Caco-2 (cell line): ENCODE measurements at places on chromosomes 2 and 18. TPM values are rescaled to one million over a fixed set of nuclear protein-coding genes. Genes with fewer than 3 reads are reported as not detected.

DNA sequence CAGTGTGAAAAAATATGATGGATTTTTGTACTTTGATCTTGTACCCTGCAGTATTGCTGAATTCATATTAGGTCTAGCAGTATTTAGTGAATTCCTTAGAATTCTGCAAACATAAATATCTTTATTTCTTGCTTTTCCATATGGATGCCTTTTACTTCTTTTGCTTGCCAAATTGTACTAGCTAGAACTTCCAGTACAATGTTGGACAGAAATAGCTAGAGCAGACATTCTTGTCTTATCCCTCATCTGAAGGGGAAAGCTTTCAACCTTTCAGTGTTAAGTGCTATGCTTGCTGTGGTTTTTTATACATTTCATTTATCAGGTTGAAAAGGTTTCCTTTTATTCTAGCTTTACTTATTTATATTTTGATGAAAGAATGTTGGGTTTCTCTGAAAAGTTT is 1321.9 kb upstream of the CHAC2 start:
- no peaks in the 10 kb centered on the region for H3K27me3 ChIP-seq
- no peak for DNase-seq
- peaks cover 3% of the 10 kb centered on the region for H3K4me1 ChIP-seq
- H3K4me3 ChIP-seq, result no peak overlapping the region

- H3K4me1 ChIP-seq, result no peaks in the 10 kb centered on the region
- no peak for DNase-seq
- no peaks in the 10 kb centered on the region for H3K27me3 ChIP-seq
- H3K4me3 ChIP-seq, result no peak overlapping the region
- no peak overlapping the region for H3K27ac ChIP-seq
- no peaks in the 10 kb centered on the region for H3K36me3 ChIP-seq
Observed at GRCh38 chr2:96175951-96176350, 30.7 kb upstream of the DUSP2 start.

DNA sequence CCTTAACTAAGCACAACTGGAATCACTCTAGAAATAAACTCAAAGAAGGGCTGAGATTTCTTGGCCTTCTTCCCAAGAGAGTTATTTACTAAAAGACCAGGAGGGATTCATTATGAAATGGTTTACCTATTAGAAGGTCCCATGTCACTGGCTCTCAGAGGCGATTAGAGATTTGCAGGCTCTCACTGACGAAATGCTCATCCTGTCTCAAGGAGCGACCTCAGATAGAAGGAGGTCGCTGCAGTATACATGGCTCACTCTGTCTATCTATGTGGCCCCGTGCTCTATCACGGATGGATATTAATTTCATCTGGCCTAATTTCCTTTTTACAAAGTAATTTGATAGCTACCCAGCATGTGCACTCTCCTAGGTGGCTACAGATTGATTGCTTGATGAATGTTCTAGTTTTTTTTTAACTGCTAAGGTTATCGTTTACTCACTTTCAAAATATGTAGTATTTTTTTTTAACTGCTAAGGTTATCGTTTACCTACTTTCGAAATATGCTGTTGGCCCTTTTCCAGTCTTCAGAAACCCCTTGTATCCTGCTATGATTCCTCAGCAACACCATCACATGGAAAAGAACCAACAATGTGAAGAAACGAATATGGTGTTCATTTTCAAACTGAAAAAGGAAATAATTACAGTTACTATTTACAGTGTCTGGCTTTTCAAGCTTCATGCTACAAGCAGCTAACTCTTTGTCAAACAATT is 9.1 kb downstream of the SMIM21 start:
- H3K27ac ChIP-seq, result no peak overlapping the region
- no peaks in the 10 kb centered on the region for H3K4me1 ChIP-seq
- no peak for DNase-seq
- no peaks in the 10 kb centered on the region for H3K36me3 ChIP-seq

GRCh38 chr18:12520442-12520992 is 112.8 kb downstream of the PRELID3A start:
- no peaks in the 10 kb centered on the region for H3K36me3 ChIP-seq
- H3K4me3 ChIP-seq, result no peak overlapping the region
- no peak overlapping the region for H3K27ac ChIP-seq
- DNase-seq, result no peak
- no peaks in the 10 kb centered on the region for H3K4me1 ChIP-seq

DNA sequence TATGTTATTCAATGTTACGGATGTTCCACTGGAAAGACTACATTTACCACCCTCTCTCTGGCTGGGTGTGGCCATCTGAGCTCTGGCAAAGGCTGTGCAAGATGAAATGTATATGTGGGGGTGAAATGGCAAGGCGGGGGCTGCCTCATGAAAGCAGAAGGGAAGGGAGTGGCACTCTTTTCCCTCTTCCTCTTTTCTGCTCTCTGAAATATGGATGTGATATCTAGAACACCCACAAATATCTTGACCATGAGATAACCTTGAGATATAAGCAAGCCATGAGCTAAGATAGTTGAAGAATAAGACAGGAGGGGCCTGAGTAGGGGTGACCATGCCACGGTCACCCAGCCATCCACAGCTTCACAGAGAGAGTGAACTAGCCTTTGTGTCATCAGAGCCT is 367.8 kb upstream of the ID2 start:
- H3K36me3 ChIP-seq, result no peaks in the 10 kb centered on the region
- no peak overlapping the region for H3K27ac ChIP-seq
- peaks cover 12% of the 10 kb centered on the region for H3K4me1 ChIP-seq
- H3K27me3 ChIP-seq, result no peaks in the 10 kb centered on the region
- H3K4me3 ChIP-seq, result no peak overlapping the region

Gene PXDN
- total RNA-seq, result 0.12 and 0.25 TPM in 2 replicates

Gene DSG4
- total RNA-seq, result not detected in 2 replicates

Gene CD207
- 0.16 and 0.23 TPM in 2 replicates for total RNA-seq

Gene CERS6
- 32.7 and 35.5 TPM in 2 replicates for total RNA-seq

Gene GPR75
- total RNA-seq, result 3.9 and 4.2 TPM in 2 replicates

Gene IL1A
- total RNA-seq, result not detected in 2 replicates
